MCF 10A (cell line): ENCODE measurements at places on chromosomes 5 and 9.

- no peak for DNase-seq
Measured at GRCh38 chr9:137484551-137485315, 25.6 kb upstream of the NSMF start.

DNA sequence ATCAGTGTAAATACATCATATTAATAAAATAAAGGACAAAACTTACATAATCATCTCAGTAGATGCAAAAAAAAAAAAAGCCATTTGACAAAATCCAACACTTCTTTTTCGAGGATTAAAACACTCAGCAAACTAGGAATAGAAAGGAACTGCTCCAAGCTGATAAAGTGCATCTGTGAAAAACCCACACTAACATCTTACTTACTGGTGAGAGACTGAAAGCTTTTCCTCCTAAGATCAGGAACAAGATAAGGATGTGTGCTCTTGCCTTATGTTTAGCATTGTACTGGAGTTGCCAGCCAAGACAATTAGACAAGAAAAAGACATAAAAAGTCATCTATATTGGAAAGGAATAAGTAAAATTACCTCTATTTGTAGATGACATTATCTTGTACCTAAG is 120.2 kb upstream of the SAP30L start:
- DNase-seq: no peak

DNA sequence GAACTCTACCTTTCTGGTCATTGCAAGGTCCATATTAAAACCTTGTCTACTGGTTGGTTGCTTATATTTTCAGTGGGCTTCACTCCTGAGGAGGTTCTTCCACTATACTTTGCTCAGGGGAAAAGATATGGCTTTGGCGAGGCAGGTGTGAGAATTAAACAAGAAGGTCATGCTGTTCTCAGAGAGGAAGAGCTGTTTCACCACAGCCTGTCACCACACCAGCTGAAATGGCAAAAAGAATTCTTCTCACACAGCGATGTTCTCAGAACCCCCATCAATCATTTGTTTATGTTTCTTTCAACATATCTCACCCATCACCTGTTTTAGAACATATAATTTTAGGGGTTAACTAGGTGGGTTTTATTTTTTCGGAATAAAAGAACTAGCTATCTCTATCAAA is 38.6 kb downstream of the CAPSL start:
- DNase-seq: no peak

- DNase-seq: no peak
Measured at GRCh38 chr9:97558701-97559101, 57.2 kb downstream of the TMOD1 start.

DNA sequence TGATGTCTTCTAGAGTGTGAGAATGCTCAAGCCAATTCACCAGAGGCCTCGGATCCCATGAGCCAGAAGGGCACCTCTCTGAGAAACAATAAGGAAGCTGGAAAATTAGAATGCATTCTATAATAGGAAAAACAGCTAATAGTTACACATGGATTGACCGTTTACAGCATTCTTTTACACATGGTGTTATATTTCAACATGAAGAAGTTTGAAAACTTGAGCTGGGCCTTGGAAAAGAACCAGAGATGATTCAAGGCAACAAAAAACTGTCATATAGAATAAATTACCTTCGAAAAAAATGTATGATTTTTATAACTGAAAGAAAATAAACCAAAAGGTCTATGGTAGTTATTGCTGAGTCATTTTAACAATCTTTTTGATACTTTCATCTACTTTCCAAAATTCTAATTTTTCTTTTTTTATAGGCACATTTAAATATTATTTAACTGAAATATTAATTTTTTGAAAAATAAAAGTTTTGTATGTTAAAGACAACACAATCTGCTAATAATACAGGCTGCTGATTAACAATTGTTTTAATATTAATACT is 6.2 kb downstream of the SH3TC2 start:
- DNase-seq: no peak

GRCh38 chr5:15646371-15646770 is 146.4 kb downstream of the FBXL7 start:
- DNase-seq: no peak

DNA sequence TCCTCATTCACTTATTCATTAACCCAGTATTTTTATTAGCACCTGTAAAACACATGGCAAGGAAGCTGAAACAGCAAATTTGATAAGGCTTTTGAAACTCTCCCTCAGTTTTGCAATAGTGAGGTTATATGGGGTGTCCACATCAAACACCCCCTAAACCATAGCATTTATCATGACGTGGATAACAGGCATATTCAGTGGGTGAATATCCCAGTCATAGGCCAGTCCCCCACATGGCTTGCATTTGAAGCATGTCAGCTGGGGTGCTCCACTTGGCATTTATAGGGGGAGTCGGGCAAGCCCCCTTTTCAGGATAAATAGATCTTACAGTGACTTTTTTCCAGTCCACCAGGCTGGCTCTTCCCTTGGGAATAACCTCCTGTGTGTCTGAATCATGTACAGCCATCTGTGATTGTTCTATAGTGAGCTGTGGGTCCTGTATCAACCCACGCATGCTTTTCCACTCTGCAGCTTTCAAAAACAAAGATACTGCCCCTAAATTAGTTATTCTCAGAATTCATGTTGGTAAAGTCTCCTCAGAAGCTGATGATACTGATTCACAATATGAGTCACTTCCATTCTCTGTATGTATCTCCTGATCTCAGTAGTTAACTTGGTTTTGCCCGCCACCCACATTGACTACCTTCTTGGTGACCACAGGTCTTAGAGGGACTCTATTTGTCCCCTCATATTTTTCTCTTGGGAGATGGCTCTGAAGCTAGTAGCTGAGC is 84.4 kb upstream of the SPIN1 start:
- DNase-seq: no peak
